ENCODE measurements at places on chromosomes 11 and 22. TPM values are rescaled to one million over a fixed set of nuclear protein-coding genes. Genes with fewer than 3 reads are reported as not detected.

DNA sequence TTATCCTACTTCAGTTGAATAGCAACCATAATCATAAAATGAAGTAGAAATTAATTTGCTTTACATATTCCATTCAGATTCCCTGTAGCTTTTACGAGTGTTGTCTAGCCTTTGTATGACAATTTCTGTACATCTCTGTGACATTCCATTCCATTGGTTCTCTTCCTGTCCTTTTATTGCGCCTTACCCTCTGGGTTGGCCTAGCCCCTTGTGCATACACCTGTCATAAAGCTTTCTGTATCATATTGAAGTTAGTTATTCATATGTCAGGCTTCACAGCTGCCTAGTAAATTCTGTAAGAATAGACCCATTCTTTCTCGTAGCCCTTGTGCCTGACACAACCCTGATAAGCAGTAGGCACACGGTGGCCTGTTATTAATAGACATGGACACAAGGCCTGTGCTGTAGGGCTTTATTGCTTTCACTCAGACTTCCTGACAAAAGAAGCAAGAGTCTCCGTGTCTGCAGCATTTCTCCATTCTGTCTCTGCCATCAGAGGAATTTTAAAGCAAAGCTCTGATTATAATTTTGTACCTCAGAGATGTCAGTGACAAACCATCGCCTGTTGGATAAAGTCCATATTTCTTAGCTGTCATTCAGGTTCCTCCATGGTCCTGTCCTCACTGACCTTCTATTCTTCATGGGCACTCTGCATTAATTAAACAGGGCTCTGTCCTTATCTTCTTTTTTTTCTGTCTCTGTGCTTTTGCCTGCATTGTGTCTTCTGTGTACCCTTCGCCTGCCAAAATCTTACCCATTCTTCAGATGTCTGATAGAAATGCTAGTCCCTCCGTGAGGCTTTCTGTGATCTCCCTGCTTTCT is 49.4 kb downstream of the BID start:
- no peak for DNase-seq

Gene CAT
- total RNA-seq: 49.0 TPM

DNA sequence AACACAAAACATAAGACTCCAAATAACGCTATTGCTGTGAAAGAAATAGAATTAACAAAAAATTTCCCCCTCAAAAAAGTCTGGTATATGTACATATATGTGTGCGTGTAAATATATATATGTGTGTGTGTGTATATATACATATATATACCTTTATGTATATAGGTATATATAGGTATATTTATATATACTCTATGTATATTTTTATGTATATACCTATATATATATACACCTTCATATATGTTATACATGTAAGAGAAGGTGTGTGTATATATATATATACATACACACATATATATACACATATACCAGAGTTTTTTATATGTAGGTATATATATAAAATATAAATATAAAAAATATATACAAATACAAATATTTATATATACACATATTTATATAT is 199.2 kb downstream of the RAB38 start:
- DNase-seq: no peak

DNA sequence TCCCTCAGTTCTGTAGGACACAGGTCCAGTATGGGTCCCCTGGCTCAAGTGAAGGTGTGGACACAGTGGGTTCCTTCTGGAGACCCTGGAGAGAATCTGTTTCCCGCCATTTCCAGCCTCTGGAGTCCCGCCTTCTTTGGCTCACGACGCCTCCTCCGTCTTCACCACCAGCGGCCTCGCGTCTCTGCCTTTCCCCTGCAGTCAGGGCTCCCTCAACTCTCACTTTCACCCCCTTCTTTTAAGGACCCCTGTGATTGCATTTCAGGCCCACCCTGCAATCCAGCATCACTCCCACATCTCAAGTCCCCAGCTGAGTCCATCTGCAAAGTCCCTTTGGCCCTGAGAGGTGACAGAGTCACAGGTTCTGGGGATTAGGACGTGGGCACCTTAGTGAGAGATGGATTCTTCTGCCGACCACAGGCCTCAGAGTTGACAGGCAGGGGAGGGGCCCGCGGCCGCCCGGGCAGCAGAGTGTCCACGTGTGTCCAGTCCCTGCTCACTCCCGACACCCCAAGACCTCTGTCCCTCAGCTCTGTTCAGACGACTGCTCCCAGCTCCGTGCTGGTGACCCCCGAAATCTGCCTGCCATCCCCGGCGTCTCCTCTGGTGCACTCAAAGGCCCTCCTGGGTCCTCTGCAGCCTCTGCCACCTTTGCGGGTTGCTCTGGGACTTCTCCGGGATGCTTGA is 36.9 kb upstream of the KRTAP5-7 start:
- DNase-seq: no peak

Gene A4GALT
- total RNA-seq: 7.5 TPM

- DNase-seq: no peak
Observed at GRCh38 chr11:38089726-38090125, 1491.7 kb upstream of the RAG2 start.

DNA sequence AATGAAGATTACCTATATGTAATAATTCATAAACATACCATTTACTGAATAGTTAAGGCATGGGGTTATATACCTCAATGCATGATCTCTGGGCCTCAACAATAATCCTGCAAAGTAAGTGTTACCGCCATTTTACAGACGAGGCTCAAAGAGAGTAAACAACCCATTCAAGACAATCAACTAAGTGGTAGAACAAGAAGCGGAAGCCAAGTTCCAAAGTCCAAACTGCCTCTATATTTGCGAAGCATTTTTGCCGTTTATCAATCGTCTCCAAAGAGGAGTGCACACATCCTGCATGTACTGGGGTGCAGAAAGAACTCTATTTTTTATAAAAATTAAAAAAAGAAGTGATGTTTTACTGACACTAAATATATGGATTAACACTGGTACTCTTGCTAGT is 27.5 kb upstream of the P4HA3 start:
- DNase-seq: no peak

DNA sequence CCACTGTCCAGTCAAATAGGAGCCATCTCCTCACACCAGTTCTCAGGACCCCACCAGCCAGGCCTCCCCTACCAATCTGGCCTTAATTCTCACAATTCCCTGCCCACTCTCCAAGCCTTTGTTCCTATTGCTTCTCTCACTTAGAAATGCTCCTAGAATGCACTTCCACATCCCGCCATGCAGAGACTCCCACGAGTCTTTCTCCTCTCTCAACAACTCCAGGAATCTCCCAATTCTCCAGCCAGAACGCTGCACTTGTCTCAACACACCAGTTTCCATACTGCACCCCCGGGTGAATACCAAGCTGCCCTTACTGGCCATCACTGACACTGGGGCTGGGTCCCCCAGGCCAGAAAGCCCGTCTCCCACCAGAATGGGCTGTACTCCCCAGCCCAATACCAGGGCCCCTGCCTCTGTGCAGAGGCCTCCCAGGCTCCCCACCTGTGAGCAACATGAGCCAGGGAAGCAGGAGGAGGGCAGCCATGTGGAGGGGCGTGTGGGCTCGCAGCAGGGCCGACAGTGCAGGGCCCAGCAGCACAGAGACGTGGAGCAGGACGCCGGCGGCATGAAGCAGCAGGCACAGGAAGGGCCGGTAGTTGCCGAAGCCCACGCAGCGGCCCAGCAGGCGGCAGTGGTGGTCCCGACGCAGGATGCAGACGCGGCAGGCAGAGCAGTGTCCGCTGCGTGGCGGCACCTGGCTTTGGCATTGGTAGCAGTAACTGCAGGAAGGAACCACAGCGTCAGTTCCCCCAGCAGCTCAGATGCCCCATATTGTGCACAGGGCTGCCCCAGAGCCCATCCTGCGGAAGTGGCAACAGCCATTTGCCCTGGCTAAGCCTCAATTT is 2.4 kb downstream of the ZDHHC24 start:
- peak; percentile 69 for DNase-seq

GRCh38 chr11:2419638-2420501 is 19.3 kb downstream of the TSSC4 start:
- DNase-seq: peak; percentile 68

DNA sequence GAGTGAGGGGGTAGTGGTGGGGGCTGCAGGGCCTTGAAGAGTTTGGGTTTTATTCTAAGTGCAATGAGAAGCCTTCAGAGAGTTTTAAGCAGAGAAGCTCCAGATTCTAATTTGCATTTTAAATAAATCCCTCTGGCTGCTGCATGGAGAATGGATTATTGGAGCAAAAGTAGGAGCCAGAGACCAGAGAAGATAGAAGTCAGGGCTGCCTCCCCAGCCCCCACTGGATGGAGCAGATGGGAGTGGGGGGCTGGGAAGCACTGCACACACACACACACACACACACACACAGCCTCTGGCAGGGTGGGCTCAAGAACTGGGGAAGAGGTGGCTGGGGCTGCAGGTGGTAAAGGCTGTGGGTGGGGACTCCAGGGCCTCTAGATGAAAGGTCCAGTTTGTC is 75.6 kb downstream of the TSPAN18 start:
- DNase-seq: no peak

DNA sequence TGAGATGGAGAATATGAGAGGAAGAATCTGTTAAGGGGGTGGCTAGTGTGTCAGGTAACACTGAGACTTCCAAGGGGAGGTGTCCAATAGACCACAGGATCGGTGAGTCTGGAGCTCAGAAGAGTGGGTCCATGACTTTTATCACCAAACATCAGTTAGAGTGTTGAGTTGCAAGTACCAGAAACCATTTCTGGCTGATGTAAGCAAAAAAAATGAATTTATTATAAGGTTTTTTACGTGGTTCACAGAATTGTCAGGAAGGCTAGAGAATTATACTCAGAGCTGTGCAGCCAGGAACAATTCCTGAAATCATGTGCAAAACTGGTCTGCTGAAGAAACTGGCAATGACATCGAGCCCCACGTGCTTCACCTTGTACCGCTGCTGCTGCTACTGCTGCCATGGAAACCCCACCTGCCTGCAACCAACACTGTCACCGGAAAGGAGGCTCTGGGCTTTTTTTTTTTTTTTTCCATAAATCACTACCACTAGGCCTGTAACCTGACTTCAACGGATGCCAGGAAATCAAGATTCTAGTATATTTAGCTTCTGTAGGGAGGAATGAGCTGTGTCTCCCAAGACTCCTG is 16.6 kb upstream of the STK33 start:
- DNase-seq: no peak

Gene MTMR2
- total RNA-seq: 26.1 TPM

Gene AP5B1
- 8.6 TPM for total RNA-seq

GRCh38 chr11:57325735-57326048 is 940 bp upstream of the TNKS1BP1 start:
- peak; percentile 67 for DNase-seq

DNA sequence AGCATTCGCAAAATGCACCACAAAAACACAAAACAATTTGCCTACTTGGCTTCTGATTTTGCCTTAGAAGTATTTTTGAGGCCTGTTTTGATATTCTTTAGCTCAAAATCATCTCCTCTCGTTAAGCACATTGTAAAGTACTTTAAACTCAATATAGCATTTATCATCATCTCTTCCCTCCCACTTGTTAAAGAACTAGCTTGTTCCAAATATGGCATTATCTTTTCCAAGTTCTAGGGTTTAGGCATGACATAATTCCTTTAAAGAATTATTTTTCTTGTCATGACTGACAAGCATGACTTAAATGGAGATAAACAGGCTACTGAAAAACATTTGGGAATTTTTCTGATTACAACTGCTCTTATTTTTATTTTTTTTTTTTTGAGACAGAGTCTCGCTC is 21.3 kb downstream of the CELF1 start:
- DNase-seq: no peak
